Activated naive CD8-positive, alpha-beta T cell treated with anti-CD3 and anti-CD28 coated beads, Interleukin-2, amount 10 ng/mL, durations not matched to agents 7 days and 5 days (primary cell): ENCODE measurements at places on chromosomes 11 and 22. TPM values are rescaled to one million over a fixed set of nuclear protein-coding genes. Genes with fewer than 3 reads are reported as not detected.

GRCh38 chr11:86916330-86916729, 38.9 kb downstream of the FZD4 start:
- DNase-seq, result no peak

GRCh38 chr11:62398011-62398994, 20.5 kb upstream of the SCGB1A1 start:
- no peak for DNase-seq

- DNase-seq, result no peak
Observed at GRCh38 chr11:34238533-34238932, 119.3 kb downstream of the ABTB2 start.

DNA sequence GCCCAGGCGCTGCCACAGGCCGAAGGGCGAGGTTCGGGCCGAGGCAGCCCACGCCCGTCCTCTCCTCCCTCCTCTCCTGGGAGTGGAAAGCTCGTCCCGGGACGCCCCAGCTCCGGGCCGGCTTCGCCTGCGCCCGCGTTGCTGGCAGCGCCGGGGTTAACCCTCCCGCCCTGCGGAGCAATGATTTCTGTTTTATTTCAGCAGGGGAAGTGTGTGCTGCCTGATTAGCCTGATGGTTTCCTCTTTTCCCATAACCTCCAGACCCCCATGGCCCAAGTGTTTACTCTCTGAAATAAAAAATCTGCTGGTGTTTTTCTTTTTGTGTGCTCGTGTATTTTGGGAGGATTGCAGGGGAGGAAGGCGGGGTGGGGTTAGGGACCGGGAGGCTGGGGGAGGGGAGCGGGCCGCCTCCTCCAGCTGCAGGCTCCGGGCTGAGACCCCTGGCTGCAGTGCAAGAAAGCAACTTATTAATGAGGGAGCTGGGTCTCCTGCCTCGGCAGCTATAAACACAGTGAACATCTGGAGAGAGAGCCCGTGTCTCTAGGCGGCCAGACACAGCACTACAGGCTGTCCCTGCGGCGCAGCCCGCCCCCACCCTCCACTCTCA, 38.6 kb downstream of the ETS1 start:
- peak; percentile 63 for DNase-seq

GRCh38 chr11:45802531-45803317, 2.2 kb upstream of the SLC35C1 start:
- no peak for DNase-seq

GRCh38 chr11:36583667-36584066, 10.6 kb upstream of the IFTAP start:
- DNase-seq, result no peak

- no peak for DNase-seq
Observed at GRCh38 chr11:121236115-121237001, 56.2 kb upstream of the SC5D start.

DNA sequence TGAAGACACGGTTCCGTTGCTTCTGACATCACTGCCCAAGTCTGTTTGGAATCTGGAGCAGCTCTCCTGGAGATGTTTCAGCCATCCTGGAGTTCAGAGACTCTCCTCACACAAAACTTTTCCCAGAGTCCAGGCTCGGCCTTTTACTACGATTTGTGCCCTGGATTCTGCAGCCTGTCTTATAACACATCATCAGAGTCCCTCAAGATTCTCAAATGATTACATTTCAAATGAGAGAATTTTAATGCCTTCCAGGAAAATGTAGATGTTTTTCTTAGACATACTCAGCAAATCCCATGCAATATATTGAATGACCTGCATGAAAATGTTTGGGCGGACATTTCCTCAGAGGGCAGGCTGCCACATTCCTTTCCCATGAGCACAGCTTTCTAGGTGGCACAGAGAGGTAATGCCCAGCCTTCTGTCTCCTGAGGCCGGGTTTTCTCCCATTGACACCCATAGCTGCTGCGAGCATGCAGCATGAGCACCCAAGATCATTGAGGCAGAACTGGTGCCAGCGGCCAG, 129.1 kb downstream of the SNX19 start:
- no peak for DNase-seq

DNA sequence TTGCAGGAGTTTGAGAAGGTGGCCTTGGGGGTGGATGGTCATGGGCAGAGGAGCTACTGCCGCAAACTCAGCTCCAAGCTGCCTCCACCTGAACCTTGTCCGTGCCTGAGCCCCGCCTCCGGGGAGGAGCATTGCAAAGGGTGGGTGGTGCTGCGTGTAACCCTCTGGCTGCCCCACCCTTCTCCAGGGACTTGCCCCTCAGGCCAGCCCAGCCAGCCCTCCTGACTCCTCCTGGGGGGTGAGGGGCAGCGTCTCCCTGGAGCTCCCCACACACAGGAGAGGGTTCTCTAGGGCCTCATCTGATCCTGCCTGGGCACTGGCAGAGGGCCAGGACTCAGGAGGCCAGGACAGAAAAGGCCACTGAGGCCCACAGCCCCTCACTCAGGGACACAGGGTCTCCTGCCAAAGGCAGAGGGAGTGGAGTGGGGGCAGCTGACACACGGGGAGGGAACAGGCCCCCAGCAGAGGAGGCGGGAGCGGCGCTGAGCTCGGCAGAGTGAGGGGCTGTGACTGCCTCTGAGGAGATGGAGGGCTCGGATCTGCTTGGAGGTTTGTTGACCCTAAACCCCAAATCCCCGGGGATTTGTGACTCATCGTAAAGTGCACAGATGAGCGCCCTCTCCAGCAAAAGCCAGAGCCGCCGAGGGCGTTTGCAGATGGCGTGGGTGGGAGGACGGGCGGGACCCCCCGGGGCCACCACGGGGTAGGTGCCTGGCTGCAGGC, 12.8 kb downstream of the BRSK2 start:
- no peak for DNase-seq

GRCh38 chr11:29783506-29783905, 233.3 kb downstream of the KCNA4 start:
- DNase-seq, result no peak

DNA sequence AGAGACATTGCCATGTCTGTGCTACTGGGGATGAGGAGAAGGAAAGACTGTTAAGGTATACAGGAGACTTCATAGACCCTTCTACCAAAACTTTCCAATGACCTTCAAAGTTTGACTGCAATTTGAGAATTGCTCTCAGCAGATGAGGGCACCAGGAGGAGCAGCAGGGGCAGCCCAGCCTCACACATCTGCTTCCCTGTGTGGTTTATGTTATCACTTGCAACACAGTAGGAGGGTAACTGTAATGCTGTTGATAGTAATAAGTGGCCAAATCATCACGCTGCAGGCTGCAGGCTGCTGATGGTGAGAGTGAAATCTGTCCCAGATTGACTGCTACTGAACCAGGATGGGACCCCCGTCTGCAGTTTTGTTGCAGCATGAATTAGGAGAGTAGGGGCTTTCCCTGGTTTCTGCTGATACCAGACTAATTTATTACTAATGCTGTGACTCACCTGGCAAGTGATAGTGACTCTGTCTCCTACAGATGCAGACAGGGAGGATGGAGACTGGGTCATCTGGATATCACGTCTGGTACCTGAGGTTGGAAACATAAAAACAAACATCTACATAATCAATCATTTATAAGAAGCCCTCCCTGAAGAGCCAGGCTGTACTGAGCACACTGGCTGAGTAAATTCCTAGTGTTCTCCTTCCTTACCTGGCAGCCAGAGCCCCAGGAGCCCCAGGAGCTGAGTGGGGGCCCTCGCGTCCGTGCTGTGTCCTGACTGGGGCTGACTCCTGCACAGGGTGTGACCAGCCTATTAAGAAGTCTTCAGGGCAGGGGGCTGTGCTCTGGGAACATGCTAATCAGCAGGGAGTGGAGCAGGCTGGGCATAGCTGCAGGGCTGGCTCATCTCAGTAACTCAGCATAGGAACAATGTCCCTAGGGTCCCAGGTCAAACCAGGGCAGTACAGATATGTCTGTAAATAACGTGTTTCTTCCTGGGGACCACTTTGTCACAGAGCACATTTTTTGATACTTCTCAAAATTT, 74.4 kb downstream of the GAB4 start:
- DNase-seq, result no peak

GRCh38 chr22:38792833-38793232, 1.1 kb downstream of the DNAL4 start:
- DNase-seq, result no peak

- DNase-seq, result no peak
Observed at GRCh38 chr11:19938866-19939265, 221.4 kb downstream of the DBX1 start.

- no peak for DNase-seq
Observed at GRCh38 chr11:103315248-103315647, 206.0 kb downstream of the DYNC2H1 start.

GRCh38 chr22:26547426-26547825, 35.2 kb upstream of the TFIP11 start:
- DNase-seq, result peak; percentile 37

- DNase-seq, result peak; percentile 66
Observed at GRCh38 chr22:22855617-22856308, 31.9 kb upstream of the IGLL5 start.

DNA sequence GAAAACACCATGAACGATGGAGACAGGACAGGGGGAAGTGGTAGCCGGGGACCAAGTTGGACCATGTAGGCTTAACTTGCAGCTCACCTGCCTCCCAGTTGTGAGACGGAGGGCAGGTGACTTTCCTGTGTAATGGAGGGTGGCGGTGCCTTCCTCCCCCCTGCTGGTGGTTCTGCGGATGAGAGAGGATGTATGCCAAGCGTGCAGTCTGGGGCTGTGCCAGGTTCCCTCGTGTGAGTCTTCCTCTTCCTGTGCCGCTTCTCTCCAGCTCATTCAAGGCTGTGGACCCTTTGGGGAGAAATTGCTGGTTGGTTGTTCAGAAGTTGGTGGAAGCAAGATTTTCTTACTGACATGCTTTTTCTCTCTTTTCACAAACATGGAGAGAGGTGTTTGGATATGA, 35.1 kb downstream of the MPPED1 start:
- DNase-seq, result no peak

GRCh38 chr11:31957674-31958073, 133.2 kb upstream of the RCN1 start:
- DNase-seq, result no peak

GRCh38 chr11:83671289-83671688, 385.1 kb upstream of the CCDC90B start:
- no peak for DNase-seq

- no peak for DNase-seq
Observed at GRCh38 chr11:78499971-78500370, 74.7 kb downstream of the NARS2 start.

- no peak for DNase-seq
Observed at GRCh38 chr11:88152381-88152780, 22.9 kb downstream of the RAB38 start.

- no peak for DNase-seq
Observed at GRCh38 chr11:108872781-108873291, 208.0 kb downstream of the DDX10 start.

The RAG2 gene
- not detected for total RNA-seq

The TRIM48 gene
- total RNA-seq, result not detected

The LARGE2 gene
- total RNA-seq, result 2.7 TPM
